Pulmonary artery endothelial cell (primary cell): ENCODE measurements at places on chromosomes 1 and 21.
A peak's percentile ranks its signal among the peaks of the same experiment; 100 is the strongest.

DNA sequence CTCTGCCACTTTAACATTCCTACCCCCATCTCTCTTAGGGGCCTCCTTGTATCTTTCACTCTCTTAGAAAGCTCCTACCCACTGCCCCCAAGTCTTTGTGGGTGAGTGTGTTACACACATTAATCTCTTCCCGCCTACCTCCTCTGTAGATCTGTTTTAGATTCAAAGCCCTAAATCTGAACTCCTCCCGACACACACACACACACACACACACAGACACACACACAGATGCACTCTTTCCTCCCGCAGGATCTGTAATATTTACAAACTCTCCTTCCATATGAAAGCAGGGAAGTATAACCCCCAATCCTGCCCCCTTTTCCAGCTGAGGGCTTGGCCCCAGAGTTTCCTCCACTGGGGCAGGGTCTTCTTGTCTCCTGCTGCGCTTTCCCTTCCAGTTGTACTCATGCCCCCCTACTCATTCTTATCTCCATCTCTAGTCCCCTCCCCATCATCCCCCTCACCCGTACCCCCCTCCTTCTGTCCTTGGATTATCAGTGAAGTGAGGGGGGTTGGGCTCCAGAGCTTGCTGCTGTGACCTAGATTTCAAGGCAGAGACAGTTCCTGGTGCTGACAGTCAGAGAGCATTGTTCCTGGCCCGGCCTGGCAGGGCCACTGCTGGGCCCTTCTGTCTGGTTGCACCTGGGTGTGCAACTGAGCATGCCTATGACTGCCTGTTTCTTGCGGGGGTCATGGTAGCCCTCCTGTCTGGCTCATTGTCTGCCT lies 4.3 kb downstream of the PEA15 start:
- no peak for DNase-seq

DNA sequence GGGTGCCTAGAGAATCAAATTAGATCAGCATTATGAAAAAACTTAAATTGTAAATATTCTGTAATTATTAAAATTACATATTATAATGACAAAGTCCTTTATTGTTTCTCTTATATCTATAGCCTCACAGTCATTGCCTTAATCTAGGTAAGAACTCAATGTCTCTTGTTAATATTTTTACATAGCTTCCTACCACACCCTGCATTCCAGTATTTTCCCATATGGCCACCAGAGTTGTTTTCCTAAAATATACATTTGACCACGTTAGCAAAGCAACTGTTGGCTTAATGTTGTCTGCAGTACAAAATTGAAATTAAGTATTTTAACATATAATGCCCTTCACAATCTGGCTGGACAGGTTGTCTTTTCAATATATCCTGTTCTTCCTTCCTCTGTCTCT lies 230.3 kb downstream of the DNAH14 start:
- DNase-seq: no peak

DNA sequence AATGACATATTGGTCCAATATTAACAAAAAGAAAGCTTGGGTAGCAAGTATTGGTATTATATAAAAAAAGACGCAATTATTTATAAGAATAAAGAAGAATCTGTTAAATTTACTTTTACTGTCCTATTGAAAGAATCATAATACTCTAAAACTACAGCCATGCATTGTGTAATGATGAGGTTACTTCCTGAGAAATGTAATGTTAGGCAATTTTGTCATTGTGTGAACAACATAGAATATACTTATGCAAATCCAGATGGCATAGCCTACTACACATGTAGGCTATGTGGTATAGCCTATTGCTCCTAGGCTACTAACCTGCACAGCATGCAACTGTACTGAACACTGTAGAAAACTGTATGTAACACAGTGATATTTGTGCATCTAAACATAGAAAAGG lies 121.2 kb upstream of the PTGFR start:
- DNase-seq: no peak

- no peak for DNase-seq
Observed at GRCh38 chr1:29849038-29849750, 612.9 kb downstream of the PTPRU start.

- DNase-seq: no peak
Observed at GRCh38 chr1:17002524-17002902, 9.2 kb downstream of the ATP13A2 start.

GRCh38 chr1:246142320-246142893 lies 364.7 kb downstream of the SMYD3 start:
- DNase-seq: peak; percentile 32

- no peak for DNase-seq
Observed at GRCh38 chr1:213256438-213257087, 205.5 kb downstream of the RPS6KC1 start.

DNA sequence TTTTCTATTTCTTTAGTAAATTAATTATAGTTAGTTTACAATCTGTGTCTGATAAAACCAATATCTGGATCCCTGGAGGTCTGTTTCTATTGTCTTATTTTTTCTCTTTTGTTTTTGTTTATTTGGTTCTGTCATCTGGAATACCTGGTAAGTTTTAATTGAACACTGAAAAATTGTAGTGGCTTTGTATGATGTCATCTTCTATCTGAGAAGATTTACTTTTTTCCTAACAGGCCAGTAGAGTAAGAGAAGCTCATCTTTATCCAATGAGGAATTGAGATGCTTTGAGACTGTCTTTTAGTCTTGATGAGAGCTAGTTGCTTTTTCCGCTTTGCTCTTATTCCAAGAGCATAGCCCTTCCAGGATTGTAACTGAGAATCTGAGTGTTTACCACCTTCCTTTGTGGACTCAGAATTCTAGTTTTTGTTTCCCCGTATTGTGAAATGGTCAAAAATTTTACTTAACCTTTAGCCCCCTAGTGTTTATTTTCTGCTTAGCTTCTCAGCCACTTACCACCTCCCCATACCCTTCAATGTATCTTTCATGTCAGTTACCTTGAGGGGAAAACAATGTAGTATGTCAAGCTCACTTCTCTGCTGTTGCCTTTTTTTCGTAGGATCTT lies 25.0 kb downstream of the PTGFRN start:
- no peak for DNase-seq
